CD4-positive, CD25-positive, alpha-beta regulatory T cell (primary cell): ENCODE measurements at places on chromosomes 2 and 18.

DNA sequence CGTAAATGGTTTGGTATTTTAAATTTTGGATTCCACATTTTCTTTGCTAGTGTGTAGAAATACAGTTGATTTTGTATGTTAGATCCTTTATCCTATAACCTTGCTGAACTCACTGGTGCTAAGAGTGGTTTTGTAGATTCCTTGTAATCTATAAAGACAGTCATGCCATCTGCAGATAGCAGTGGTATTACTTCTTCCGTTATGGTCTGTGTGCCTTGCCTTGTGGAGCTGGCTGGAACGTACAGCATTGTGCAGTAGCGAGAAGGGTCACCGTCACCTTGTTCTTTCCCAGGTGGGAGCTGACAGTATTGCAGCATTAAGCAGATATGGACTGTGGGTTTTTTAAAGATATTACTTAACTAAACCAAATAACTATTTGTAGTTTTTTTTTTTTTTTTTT lies 33.7 kb downstream of the ATP9B start:
- H3K27me3 ChIP-seq: no peaks in the 10 kb centered on the region
- H3K4me3 ChIP-seq: no peak overlapping the region
- no peak for DNase-seq
- no peaks in the 10 kb centered on the region for H3K4me1 ChIP-seq
- H3K27ac ChIP-seq: no peak overlapping the region

DNA sequence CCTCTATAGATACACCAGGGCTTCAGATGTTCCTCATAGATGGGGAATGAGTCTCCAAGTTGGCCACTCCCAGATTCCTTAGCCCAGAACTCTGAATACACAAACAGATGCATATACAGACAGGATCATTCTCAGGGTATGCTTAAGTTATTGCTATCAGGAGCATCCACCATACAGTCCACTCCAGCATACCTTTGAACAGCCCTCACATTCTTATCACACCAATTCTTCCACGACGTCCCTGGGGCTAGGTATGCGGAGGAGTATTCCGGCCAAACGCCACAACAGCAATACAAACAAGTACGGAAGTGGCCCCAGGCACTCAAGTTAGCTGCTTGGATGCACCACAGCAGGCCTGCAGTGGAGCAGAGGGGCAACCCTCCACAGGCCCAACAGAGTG lies 312.5 kb upstream of the CHAC2 start:
- DNase-seq: no peak
- peaks cover 1% of the 10 kb centered on the region for H3K27me3 ChIP-seq
- no peak overlapping the region for H3K4me3 ChIP-seq
- no peaks in the 10 kb centered on the region for H3K36me3 ChIP-seq
- no peaks in the 10 kb centered on the region for H3K4me1 ChIP-seq

- peak; percentile 35 for DNase-seq
- H3K4me3 ChIP-seq: peak overlapping the region; percentile 100
- peaks cover 8% of the 10 kb centered on the region for H3K36me3 ChIP-seq
- H3K27me3 ChIP-seq: no peaks in the 10 kb centered on the region
Measured at GRCh38 chr2:53786352-53786704, 425 bp downstream of the ASB3 start.

DNA sequence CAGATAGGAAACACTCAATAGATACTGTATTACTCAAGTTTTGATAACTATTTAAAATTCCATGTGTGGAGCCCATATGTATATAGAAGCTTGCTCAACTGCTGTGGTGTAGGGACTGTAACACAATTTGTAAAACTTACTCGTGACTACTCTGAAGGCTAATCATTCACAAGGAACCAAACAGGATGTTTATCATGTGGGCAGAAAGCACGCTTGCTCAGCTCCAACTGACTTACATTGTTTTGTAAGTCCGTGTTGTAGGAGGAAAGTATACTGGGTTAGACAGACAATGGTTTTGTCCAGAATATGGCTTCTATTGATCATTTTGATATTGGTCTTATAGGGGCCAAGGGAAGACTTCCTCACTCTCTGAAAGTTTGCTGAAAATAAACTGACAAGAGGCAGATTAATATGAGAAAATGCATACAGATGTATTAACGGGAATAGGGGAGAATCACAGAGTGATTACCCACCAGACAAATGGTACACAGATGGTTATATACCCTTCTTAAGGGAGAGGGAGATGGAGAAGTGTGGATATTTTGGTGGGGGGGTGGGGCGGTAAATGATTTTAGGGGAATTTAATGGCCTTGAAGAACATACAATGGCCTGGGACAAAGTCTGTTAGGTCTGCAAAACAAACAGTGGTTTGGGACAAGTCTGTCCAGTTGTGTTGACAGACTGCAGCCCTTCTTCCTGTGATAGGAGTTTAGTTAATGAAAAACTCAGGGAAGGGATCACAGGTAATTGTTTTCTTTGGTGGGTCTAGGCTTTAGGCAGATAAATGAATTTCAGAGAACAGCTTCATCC lies 259.3 kb upstream of the SP5 start:
- H3K4me1 ChIP-seq: no peaks in the 10 kb centered on the region
- no peak for DNase-seq
- H3K27me3 ChIP-seq: no peaks in the 10 kb centered on the region
- no peak overlapping the region for H3K4me3 ChIP-seq
- no peaks in the 10 kb centered on the region for H3K36me3 ChIP-seq
- no peak overlapping the region for H3K27ac ChIP-seq

- no peaks in the 10 kb centered on the region for H3K36me3 ChIP-seq
- H3K4me3 ChIP-seq: no peak overlapping the region
- DNase-seq: no peak
- H3K4me1 ChIP-seq: no peaks in the 10 kb centered on the region
- no peak overlapping the region for H3K27ac ChIP-seq
Measured at GRCh38 chr2:20465716-20466394, 19.0 kb downstream of the RHOB start.

DNA sequence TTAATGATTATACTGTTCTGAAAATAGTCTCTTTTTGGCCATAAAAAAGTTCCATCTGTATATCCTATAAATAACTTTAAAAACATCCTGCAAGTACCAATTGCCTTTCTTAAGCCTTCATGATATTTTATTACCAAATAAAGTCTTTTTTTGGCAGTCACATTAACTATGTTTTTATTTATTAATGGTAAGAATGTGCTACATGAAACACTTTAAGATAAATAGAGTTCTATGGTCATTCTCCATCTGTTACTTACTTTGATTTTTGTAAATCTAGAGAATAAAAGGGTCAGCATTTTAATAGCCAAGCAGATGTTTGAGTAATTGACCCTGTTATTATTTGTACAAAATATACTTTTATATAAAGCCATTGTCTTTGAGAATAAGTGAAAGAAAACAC lies 52.6 kb downstream of the LCLAT1 start:
- peaks cover 22% of the 10 kb centered on the region for H3K4me1 ChIP-seq
- H3K27ac ChIP-seq: no peak overlapping the region
- peaks cover 4% of the 10 kb centered on the region for H3K36me3 ChIP-seq
- H3K27me3 ChIP-seq: no peaks in the 10 kb centered on the region

DNA sequence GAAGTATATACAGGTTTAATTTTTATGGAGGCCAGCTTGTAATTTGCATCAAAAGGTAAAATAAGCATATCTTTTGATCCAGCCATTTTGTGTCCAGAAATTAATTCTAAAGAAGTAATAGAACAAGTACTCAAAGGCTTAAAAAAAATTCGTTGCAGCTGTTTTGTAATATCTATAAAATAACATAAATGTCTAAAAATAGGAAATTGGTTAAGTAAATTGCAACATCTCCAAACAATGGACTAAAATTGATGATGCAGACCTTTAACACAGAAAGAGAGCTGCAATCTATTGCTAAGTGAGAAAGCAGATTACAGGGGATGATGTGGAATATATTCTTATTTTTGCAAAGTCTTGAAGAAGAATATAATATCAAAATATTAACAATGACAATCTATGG lies 19.4 kb downstream of the AAK1 start:
- no peak overlapping the region for H3K4me3 ChIP-seq
- no peak overlapping the region for H3K27ac ChIP-seq
- peaks cover 81% of the 10 kb centered on the region for H3K4me1 ChIP-seq
- peaks cover 5% of the 10 kb centered on the region for H3K36me3 ChIP-seq
- no peak for DNase-seq

DNA sequence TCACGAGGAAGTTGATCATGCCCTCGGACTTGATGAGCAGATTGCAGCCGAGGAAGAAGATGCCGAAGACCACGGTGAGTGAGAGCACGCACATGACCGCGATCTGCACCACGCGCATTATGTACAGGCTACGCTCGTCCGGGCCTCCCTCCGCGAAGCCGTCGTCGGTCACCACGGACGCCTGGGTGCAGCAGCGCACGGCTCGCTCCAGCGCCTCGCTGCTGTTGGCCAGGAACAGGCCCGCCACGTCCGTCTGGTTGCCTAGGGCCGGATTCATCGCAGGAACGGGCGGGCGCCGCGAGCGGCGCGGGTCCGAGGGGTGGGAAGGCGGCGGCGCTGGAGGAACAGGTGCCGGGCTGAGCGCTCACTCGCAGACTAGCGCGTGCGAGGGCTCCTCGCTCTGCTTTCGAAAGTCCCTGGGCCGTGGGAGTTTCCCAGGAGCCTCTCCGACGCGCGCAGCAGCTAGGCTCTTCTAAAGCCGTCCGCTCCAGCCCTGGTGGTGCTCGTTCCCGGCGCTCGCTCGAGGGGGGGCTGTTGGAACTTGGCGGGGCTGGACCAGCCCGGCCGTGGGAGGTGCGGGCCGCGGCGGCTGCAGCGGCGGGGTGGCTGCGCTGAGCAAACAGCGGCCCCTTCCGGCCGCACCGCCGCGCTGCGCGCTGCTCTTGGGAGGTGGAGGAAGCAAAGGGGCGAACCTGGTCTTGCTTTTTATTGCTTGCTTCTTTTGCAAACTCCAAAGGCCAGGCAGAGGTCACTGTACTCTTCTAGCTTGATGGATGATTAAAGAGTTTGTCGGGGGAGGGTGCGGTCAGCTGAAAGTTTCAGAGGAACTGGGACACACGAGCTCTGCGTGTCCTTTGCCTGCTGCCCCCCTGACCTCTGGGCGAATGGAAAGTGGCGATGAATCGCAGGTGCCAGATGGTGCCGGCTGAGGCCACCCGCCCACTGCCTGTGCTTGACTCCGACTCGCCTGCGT lies at the start of gene RPRM:
RPRM (minus strand) TSS at position 474 of the 973 bp plus-strand sequence; CDS start at position 277, 197 bp downstream.
- DNase-seq: peak; percentile 10
- H3K4me3 ChIP-seq: no peak within 1 kb of the TSS
- H3K36me3 ChIP-seq: no peaks in the 10 kb centered on the region
- H3K27ac ChIP-seq: no peak within 1 kb of the TSS

DNA sequence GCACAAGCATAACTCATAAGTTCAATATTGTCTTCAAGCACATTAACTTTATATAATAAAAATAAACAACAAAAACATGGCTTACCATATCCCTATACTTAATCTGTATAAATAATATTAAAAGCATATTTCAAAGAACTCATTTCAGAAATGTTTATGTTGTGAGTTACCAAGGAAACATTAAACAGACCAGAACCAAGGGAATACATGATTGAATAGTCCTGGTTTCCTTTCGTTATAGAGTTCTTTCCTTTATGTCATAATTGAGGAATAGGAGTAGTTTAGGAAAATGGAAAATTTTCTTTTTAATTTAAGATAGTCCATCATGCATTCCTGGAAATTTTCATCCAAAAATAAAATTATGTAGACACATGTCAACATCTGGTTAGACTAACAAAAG lies 343.0 kb downstream of the ERBB4 start:
- no peaks in the 10 kb centered on the region for H3K36me3 ChIP-seq
- H3K4me3 ChIP-seq: no peak overlapping the region
- no peak overlapping the region for H3K27ac ChIP-seq
- H3K4me1 ChIP-seq: no peaks in the 10 kb centered on the region

DNA sequence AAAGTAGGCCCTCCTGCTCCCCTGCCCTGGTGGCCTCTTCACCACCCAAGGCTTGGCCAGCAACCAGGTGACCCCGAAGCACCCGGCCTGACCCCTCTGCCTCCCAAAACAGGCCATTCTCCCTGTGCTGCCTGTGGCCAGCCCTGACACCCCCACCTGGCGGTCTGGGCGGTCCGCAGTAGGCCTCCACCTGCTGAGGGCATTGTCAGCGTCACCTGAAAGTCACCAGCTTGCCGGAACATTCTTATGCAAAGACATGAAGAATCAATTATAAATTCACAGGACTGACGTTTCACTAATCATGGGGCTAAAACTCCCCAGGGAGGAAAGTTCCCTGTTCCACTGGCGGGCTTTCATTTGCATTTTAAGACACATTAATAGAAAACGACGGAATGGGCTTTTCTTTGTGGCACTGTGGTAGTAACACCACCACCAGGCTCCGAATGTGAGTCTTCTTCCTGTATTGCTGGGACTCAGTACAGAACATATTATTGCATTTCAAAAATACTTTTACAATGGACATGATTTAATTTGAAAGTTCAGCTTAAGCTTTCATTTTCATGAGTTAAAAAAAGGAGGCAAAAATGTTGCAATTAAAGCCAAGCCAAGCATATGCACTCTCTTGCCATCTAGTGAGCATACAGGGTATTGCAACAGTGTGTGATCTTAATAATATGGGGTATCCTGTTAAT lies 57.4 kb downstream of the ADI1 start:
- no peak overlapping the region for H3K4me3 ChIP-seq
- H3K36me3 ChIP-seq: peaks cover 49% of the 10 kb centered on the region
- peak; percentile 75 for DNase-seq
- no peaks in the 10 kb centered on the region for H3K27me3 ChIP-seq
- H3K27ac ChIP-seq: no peak overlapping the region

GRCh38 chr18:12552879-12553242 lies 105.0 kb downstream of the SPIRE1 start:
- DNase-seq: no peak
- H3K36me3 ChIP-seq: no peaks in the 10 kb centered on the region
- no peak overlapping the region for H3K27ac ChIP-seq
- H3K4me1 ChIP-seq: no peaks in the 10 kb centered on the region
- peaks cover 4% of the 10 kb centered on the region for H3K27me3 ChIP-seq

DNA sequence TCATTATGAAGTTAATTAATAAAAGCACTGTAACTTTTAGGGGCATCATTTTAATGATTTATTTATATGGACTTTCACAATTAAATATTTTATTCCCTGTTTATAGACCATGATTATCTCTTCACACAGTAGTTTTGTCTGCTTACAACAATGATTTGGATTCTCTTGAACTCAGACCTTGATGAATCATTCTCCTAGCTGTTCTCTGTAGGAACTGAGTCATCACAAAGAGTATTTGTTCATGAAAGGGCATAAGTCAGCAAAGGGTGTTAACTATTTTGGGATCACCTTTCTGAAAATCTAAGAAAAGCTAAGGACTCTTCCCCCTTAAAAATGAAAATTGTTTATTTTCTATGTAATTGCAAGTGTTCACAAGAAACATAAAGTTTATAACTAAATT lies 461.1 kb upstream of the UBE2E3 start:
- no peaks in the 10 kb centered on the region for H3K27me3 ChIP-seq
- H3K4me3 ChIP-seq: no peak overlapping the region
- no peaks in the 10 kb centered on the region for H3K36me3 ChIP-seq

GRCh38 chr2:190888449-190888848 lies 7.8 kb downstream of the GLS start:
- no peak overlapping the region for H3K27ac ChIP-seq
- no peak for DNase-seq
- peak overlapping the region; percentile 77 for H3K4me3 ChIP-seq
- peaks cover 14% of the 10 kb centered on the region for H3K36me3 ChIP-seq
- no peaks in the 10 kb centered on the region for H3K27me3 ChIP-seq
- H3K4me1 ChIP-seq: peaks cover 77% of the 10 kb centered on the region
